ENCODE measurements at places on chromosomes 6 and 20. TPM values are rescaled to one million over a fixed set of nuclear protein-coding genes. Genes with fewer than 3 reads are reported as not detected.

- no peak for DNase-seq
Measured at GRCh38 chr20:48818481-48818987, 9.3 kb downstream of the PREX1 start.

DNA sequence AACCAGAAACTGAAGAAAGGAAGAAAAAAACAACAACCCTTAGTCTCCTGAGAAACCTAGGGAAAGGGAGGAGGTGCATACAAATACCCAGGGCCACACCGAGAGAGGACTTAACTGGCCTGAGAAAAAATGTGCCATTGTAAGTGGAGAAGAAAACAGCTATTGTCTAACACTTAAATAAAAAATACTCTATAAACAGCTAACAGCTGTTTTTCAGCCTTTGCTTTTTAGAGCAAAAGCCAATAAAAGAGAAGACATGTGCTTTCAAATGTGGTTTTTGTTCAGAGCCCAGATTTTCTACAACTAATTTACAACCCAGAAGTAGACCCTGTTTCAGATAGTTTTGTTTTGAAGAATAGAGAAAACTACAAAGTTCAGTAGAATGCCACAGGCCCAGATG lies 56.0 kb upstream of the SLC22A16 start:
- DNase-seq = no peak

DNA sequence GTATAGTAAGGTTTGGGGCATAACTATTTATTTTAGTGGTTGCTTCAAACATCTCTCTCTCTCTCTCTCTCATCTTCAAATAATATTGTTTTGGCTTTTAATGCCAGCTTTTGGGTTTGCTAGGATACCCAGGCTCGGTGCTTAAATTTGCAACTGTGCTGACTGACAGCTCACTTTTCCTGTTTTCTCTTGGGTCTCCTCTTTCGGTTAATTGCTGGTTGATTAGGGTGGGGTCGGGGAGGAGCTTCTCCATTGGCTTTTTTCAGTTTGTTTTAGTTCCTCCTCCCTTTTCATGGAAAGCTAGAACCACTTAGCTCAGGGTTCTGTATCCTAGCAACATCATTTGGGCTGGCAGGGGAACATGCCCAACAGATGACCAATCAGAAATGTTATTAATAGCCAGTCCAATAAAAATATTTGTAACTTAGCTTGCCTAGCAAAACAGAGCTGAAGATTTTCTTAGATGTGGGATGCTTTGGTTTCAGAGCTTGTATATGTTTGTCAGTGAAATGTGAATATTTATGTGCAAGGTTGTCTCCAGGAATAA lies 11.3 kb downstream of the TFAP2B start:
- no peak for DNase-seq

DNA sequence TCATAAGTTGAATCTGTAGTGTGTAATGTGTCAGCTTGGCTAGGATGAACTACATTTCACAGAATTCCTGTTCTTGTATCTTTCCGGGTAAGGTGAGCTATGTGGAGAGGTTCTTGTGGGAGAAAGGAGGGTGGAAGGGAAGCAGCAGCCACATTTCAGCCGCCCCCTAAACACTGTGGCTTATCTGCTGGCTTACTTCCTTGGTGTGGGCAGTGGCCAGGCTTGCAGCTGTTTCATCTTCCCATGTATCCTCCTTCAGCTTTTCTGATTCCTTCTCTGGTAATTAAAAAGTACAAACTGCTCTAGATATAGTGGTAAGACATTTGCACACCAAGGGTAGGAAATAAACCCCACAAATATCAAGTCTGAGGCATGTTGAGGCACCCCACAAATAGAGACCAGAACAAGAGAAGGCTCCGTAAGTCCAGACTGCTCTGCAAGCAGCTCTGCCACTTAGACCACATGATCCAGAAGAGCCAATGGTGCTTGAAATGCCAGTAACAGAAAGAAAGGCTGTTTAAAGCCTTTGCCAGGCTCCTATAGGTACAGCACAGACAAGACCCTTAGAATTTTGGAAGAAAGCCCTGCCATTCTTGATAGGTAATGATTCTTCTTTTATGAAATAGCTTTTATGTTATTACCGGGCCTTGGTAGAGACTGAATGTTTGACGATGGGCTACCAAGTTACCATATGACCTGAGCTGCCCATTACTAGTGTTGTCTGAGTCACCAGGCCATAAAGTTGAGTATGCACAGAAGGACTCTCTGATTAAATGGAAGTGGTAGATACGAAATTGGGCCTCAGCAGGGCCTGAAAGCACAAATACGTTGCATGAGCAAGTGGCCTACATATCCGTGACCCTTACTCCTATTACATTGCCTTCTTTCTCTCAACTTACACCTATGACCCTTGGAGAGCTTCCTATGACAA lies 215.0 kb upstream of the SGK1 start:
- DNase-seq = no peak

- DNase-seq = peak; percentile 53
Measured at GRCh38 chr6:134240665-134241431, 77.1 kb downstream of the SGK1 start.

DNA sequence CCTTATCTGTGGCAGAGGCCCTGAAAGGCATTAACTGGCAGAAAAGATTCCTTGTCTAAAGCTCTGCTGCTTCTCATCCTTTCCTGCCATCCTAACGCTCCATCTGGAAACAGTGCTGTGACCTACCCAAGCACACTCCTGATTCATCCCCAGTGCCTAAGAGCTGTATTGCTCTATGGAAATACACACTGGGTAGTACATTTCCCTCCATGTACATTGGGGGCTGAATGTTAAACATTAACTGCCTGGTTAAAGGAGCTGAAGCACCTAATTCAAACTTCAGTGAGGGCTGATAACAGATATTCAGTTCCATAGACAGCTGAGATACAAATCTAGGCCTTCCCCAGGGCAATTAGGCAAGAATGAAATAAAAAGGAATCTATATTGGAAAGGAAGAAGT lies 36.7 kb upstream of the GMPR start:
- DNase-seq = no peak

DNA sequence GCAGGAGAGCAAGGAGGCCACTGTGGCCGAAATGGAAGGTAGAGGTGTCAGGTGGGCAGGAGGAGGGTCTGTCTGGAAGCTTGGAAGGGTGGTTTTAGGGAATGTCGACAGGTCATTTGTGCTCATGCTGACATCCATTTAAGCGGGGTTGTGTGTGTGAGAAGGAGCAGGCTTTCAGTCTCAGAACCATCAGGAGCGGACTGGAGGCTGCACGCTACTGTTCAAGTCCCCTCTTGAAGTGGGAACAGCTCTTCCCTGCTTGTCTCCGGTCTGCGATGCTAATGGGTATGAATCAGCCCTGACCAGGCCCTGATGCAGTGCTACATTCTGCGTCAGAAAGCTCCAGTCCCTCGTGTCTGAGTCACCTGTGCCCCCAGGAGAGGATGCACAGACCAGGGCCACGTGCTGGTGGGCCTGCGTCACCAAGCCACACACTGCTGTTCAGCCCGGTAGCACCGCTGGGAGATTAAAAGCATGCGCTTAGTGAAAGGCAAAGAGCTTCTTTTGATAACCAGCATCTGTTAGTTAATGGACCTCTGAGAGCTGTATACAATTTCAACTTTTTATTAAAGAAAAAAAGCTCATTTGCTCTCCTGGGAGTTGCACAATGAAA lies 58.0 kb downstream of the APCDD1L start:
- DNase-seq = no peak

GRCh38 chr20:50691573-50692551 lies 520 bp upstream of the RIPOR3 start:
- DNase-seq = no peak

DNA sequence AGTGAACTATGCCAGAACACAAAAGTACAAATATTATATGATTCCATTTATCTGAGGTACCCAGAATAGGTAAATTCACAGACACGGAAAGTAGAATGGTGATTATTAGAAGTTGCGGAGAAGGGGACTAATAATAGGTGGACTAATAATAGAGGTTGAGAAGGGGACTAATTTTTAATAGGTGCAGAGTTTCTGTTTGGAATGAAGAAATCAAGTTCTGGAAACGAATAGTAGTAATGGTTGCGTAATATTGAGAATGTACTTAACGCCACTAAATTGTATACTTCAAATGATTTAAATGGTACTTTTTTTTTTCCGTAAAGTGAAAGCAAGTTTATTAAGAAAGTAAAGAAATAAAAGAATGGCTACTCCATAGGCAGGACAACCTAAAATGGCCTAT lies 33.2 kb downstream of the B4GALT5 start:
- no peak for DNase-seq

DNA sequence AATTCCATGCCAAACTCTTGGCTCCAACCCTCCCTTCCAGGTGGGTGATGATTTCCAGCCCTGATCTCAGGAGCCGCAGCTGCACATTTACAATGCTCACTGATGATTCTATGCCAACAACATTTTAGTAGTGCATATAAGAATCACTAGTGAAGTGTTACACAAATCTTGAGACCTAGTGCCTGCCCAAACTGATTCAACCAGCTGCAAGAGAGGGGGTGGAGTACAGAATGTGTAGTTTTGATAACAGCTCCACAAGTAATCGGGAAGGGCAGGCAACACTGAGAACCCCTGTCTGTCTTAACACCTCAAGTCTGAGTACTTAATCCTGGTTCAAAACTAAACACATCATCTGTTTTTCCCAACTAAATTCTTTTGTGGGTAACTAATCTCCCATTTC lies 91.7 kb downstream of the PRDM1 start:
- DNase-seq = no peak

TRAPPC3L gene
- not detected for total RNA-seq

MOCS1 gene
- total RNA-seq = 1.6 TPM

LY6G6D gene
- not detected for total RNA-seq

CRIP3 gene
- 0.34 TPM for total RNA-seq

Data from activated T-helper 2 cell treated with anti-CD3 and anti-CD28 coated beads, Interferon-gamma antibody, Interleukin-2, Interleukin-4, amounts not matched to agents 10 μg/mL and 5 μg/mL and 100 μg/mL, durations not matched to agents 14 hours and 24 hours and 36 hours (primary cell).